H7 (cell line): ENCODE measurements at places on chromosomes 3 and 15.

DNA sequence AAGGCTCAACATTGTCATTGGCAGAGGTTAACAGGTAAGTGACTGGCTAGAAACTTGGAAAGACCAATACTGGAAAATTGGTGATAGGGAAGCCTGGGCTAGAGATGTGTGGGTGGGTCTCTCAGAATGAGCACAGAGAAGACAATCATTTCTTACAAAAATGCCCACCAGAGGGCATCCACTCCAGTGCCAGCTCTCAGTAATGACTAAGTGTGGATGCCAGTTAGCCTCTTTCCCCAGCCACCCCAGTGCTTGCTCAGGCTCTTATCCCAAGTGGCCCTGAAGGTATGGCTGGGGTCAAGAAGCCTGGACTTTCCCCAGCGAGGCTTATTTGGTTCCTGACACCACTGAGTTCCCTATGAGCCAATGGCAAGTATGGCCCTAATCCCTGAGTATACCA lies 115.9 kb upstream of the ST8SIA2 start:
- DNase-seq, result peak; percentile 24

- DNase-seq, result no peak
These were observed 23.3 kb downstream of the AKAP13 start for GRCh38 chr15:85403745-85404144.

- no peak for DNase-seq
These were observed 15.3 kb downstream of the PIGB start for GRCh38 chr15:55334371-55334770.

- no peak for DNase-seq
These were observed 31.0 kb upstream of the KLHL6 start for GRCh38 chr3:183586477-183586876.
